ENCODE measurements at places on chromosomes 4 and X.

- no peak for DNase-seq
Observed at GRCh38 chr4:25532591-25532990, 123.1 kb upstream of the SLC34A2 start.

DNA sequence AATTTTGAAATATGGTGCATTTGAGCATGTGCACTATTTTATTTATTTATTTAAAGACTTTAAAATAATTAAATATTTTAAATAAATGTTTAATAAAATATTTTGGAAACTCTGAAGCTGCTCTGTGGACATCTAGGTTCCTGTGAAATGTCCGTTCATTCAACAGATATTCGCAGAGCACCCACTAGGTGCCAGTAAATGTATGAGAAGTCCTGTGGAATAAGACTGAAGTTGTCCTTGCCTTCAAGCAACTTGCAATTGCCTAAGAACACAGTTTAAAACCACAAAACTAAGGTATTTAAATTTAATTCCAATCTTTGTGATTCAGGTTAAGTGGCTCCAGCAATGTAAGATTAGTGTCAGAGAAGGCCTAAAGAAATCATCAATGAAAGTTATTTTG lies 306.7 kb downstream of the GBA3 start:
- DNase-seq, result no peak

DNA sequence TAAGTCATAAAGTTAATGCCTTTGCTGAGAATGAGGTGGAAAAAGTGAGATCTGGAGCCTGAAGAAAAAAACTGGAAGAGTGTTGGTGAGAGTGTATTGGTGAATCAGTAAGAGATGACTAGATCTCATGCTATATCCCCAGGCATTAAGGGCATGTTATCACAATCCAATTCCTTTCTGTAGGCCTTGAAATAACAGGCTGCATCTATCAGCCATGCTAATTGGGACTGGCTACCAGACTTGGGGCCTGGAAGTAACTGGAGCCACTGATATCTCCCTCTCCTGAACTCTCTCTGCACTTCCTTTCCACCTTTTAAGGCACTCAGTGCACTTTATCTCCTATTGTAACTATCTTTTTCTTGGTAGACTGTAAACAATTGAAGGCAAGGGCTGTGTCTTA lies 88.8 kb upstream of the HPRT1 start:
- no peak for DNase-seq

GRCh38 chr4:157405070-157405469 lies 184.5 kb downstream of the GRIA2 start:
- DNase-seq, result no peak

DNA sequence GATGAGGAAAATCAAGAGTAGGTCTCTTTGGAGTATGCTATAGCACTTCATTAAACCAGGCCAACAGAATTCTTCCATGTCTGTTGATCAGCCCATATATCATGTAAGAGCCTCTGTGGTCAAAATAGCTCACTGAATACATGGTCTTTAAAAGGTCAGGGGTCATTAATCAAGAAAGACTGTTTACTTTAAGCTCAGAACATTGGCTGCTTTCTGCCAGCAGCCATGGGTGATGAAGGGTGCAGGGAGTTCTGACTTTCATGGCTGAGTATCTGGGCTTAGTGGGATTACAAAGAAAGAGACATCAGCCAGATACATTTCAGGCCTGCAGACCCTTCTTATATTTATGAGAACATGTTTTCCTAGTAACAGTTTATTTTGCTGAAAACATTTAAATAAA lies 7.1 kb upstream of the C4orf54 start:
- DNase-seq, result no peak

- DNase-seq, result no peak
Observed at GRCh38 chrX:40952855-40953254, 132.4 kb upstream of the USP9X start.

DNA sequence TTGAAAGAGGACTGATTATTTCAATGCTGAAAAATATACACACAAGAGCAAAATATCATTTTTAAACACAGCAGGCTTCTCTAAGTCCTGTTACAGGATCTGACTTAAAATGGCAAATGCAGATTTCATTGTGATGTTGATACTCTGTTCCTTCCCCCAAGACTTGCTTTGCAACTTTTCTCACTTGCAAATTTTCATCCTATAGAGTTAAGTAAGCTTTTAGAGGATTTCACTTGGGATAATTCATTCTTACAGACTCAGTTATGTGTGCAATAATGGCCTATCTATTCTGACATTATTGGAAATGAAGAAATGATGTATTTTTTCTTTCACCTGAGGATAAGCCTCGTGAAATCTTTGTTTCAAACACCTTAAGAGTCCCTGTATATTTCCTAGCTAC lies 2403.2 kb downstream of the ARAP2 start:
- no peak for DNase-seq

DNA sequence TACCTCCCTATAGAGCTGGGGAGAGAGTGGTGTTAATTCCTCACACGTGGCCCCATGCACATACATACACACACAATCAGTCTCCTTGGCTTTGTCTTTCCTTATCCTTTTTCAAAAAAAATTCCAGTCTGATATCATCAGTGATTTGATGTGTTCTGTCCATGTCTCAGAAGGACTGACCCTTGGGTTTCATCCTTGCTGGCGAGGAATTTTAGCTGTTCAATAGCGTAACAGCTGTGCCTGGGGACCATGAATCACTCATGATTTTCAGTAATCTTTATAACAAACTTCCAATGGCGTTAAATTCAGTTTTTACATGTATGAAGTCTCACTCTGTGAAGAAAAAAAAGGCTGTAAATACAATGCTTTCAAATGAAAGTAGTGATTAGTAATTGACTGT lies 204.6 kb downstream of the RBMX2 start:
- no peak for DNase-seq

- no peak for DNase-seq
Observed at GRCh38 chr4:90027565-90027964, 99.6 kb upstream of the CCSER1 start.

DNA sequence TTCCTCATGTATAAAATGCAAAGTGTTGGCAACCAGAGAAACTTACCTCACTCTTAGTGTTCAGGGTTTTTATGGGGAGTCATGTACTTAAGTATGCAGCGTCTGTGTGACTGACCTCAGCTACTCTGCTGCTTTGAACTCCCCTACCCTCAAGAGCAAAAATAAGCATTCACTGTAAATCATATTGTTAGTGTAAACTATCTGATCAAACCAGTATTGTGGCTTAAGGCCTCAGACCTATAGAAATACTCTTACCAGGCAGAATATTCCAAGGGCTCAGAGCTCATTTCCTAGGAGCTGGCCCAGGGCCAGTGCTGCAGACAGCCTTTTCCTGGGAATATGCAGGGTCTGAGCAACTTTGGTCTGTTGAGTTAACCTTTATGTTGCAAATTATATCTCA lies 453.1 kb downstream of the CCSER1 start:
- no peak for DNase-seq

DNA sequence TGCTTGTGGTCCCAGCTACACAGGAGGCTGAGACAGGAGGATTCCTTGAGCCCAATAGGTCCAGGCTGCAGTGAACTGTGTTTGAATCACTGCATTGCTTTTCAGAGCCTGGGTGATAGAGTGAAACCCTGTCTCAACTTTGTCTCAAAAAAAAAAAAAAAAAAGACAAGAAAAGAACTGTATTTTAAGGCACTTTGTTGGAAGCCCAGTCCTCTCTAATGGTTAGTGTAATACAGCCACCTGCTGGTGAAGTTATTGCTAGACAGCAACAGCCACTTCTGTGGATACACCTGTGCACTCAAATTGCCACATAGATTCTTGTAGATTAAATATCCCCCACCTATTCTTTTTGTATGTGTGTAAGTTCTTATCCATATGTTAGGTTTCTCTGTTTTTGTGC lies 10.1 kb upstream of the FGG start:
- no peak for DNase-seq

- no peak for DNase-seq
Observed at GRCh38 chr4:140220058-140220457, 66.1 kb upstream of the MAML3 start.

- no peak for DNase-seq
Observed at GRCh38 chrX:8289523-8289922, 118.5 kb upstream of the VCX2 start.

DNA sequence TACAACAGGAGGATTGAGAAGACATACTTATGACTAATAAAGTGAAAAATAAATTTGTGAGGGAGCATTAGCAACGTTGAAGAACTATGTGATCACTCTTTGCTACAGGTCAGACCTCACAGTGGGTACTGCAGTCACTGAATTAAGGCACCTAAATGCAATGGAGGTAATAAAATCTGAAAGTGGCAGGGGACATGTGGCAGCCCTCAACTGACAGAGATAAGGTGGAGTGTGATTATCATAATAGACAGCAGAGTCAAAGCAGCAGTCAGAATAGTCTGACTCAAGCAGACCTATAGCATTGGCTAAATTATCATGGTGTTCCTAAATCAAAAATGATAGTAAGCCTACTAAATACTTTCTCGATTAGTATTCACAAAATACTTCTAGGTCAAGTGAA lies 1220.5 kb downstream of the PCDH18 start:
- DNase-seq, result no peak

- DNase-seq, result no peak
Observed at GRCh38 chr4:13548059-13548983, 4.0 kb upstream of the NKX3-2 start.

GRCh38 chr4:187732524-187732923 lies 263.0 kb upstream of the ZFP42 start:
- no peak for DNase-seq

GRCh38 chr4:100681289-100681688 lies 163.5 kb upstream of the EMCN start:
- DNase-seq, result no peak

DNA sequence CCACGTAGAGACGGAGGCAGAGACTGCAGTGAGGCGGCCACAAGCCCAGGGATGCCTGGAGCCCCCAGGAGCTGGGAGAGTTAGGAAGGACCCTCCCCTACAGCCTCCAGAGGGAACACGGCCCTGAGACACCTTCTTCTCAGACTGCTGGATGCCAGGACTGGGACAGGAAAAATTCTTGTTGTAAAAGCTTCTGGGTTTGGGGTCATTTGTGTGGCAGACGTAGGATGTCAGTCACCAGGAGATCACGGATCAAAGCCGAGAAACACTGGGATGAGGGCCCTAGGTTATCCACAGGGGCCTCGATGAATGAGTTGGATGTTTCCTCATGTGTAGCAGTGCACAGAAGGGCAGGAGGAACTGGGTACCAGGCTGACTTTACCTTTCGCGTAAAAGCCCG lies 163.7 kb downstream of the SHOX start:
- no peak for DNase-seq

DNA sequence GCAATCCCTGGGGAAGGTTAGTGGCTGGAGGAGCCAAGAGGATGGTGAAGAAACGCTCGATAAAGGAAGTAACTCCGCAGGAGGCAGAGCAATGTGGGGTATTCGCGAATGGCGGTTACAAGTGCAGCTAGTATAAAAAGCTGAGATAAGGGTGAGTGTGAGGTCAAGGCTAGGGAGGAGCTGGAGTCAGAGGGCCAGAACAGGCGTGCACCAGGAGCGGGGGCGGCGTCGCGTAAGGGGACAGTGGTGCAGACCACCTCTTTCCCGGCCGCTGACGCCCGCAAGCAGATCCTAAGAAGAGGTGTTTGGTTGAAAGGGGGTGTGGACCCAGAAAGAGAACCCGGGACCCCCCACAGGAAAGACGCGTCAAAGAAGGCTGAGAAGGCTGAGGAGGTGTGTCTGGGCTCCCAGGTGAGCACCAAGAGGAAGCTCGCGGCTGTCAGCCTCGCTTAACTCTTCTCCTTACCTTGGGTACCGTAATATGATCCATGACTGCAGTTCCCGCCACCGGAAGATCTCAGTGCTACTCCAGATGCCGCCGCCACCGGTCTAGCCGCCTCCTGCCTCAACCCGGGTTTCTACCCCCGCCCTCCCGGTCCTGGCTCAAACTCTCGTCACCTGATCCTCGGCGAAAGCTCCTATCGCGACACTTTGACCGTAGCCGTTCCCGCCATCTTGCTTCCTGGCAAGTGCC lies at the start of gene MTMR8:
TSS of gene MTMR8 (minus strand) at position 579 of the 694 bp plus-strand sequence. CDS start at position 490, 89 bp downstream.
- peak; percentile 76 for DNase-seq

- DNase-seq, result no peak
Observed at GRCh38 chr4:175065228-175065627, 147.1 kb downstream of the ADAM29 start.

DNA sequence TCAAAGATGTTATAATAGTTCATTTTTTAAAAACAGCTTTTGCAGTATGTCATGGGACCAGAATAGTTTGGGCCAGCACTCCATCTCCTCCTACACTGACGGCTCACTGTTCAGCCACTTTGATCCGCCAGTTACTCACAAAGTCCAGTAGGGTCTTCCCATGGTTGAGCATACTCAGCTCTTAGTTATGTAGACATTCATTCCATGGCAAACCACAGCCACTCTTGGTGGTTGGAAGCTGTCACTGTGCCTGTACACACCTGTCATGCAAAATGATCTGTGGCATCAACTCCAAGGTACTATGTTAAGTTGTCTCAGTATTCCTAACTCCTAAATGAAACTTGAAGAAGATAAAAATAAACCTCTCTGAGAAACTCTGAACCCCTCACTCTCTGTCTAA lies 127.2 kb downstream of the NR3C2 start:
- no peak for DNase-seq

DNA sequence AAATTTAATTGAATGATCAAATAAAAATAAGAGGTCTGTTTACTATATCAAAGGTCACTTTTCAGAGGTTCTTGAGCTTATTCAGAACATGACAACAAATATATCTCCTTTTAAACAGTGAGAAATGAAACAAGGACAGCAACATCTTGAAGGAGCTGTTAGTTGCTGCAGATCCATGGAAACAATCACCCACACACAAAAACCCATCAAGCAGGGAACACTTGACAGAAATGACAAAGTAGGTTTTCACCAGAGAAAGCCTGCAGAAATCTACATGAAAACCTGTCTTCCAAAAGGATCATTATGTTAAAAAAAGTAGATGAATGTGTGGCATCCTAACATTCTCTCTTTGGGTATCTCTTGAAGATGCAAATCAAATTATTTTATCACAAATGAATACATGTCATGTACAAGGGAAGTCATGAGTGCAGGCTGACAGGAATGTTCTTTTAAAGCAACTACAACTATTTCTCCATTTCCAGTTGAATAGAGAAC lies 203.0 kb downstream of the GRIA2 start:
- no peak for DNase-seq

DNA sequence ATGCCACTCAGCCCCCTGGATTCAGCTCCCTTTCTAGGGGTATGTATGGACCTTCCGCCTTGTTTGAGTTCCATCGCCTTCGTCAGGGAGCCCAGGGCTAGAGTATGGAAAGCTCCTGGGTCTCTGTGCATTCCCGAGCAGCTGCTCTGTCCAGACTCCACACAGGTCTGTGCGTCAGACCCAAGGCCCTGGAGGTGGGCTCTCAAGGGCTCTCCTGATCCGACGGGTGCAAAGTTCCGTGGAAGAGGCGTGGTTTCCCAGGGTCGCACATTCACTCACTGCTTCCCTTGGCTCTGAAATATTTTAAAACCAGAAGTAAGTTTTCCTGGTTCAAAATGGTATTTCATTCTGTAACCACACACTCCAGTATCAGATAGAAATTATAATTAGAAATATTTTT lies 863.2 kb downstream of the TRIML1 start:
- DNase-seq, result no peak

- no peak for DNase-seq
Observed at GRCh38 chr4:79576429-79576753, 168.4 kb upstream of the GK2 start.
